ENCODE measurements at places on chromosomes 7 and 10.

DNA sequence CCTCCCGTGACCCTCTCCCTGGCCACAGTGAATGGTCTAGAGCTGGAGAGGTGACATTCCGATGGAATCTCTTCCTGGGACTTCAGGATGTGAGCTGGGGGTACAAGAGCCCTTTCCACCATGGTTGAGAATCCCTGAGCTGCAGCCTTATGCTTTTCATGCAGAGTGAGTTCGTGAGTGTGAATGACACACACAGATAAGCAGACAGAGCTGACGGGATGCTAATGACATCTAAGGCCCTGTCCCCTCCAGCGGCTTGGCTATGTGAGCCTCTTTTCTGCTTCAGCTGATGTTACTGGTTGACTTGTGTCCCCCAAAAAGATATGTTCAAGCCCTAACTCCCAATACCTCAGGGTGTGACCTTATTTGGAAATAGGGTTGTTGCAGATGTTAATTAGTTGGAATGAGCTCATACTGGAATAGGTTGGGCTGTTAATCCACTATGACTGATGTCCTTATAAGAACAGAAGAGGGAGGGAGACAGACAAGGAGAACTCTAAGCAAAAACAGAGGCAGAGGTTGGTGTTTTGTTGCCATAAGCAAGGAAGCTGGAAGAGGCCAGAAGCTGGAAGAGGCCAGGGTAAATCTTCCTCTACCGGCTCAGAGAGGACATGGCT, 111.1 kb upstream of the AFAP1L2 start:
- no peaks in the 10 kb centered on the region for H3K36me3 ChIP-seq
- H3K4me3 ChIP-seq = no peak overlapping the region
- peaks cover 36% of the 10 kb centered on the region for H3K4me1 ChIP-seq

- H3K4me3 ChIP-seq = no peak overlapping the region
- H3K36me3 ChIP-seq = no peaks in the 10 kb centered on the region
These were observed 40.4 kb downstream of the SCIN start for GRCh38 chr7:12610899-12611298.

DNA sequence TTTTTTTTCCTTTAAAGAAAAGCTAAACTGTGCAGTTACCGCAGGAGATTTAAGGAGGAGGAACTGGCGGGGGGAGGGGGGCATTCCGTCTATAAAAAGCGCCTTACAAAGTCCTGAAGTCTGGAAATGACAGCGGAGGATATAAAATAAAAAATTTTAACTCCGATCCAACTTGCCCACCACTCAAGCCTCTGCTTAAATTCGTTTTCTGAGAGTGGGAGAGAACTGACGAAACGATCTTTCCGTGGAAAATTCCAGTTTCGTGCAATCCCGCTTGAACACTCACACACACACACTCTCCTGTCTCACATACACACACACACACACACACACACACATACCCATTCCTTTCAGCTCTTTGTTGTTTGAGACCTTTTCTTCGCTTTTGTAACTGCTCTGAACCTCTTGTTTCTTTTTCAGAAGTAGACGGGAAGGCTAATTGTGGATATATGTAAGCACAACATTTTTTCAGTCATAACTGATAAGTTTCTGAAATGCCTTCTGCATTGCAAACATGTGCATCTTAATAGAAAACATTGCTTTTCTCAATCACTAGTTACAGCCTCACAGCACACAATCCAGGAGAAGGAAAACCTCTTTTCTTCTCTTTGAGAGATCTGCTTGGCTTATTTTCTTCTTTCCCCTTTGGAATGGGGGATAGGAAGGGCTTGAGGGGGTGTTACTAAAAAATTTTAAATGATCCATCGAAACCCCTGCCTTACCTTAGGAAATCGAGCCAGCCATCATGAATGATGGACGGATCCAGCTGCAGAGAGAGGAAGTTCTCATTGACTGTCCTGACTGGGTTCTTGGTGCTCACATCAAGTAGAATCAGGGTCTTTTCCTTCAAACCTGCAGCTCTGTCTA, 628 bp downstream of the HPSE2 start:
- DNase-seq = no peak
- H3K4me1 ChIP-seq = peaks cover 25% of the 10 kb centered on the region
- no peaks in the 10 kb centered on the region for H3K27me3 ChIP-seq
- peak overlapping the region; percentile 79 for H3K27ac ChIP-seq

DNA sequence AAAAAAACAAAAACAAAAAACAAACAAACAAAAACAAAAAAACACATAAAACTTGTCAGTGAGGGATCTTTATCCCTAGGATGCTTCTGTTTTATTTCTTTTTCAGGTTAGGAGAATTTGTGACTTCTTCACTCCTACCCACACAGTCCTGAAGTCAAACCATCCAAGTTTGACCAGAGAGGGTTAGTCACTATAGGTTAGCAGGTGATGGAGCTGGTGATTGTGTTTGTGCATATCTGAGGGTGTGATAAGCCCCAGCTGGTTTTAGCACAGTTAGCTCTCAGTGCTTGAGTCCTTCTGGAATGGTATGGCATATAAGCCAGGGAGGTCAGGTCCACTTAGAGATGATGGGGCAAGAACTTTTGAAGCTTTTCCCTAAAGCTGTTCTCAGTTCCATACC, 11.8 kb upstream of the IKZF1 start:
- H3K4me3 ChIP-seq = no peak overlapping the region
- no peaks in the 10 kb centered on the region for H3K4me1 ChIP-seq
- no peak for DNase-seq
- H3K27me3 ChIP-seq = no peaks in the 10 kb centered on the region
- H3K36me3 ChIP-seq = no peaks in the 10 kb centered on the region

- no peaks in the 10 kb centered on the region for H3K36me3 ChIP-seq
- DNase-seq = no peak
- no peak overlapping the region for H3K4me3 ChIP-seq
- H3K27me3 ChIP-seq = no peaks in the 10 kb centered on the region
- H3K27ac ChIP-seq = no peak overlapping the region
These were observed 267.2 kb upstream of the SLC26A5 start for GRCh38 chr7:103712991-103713778.

GRCh38 chr7:80548840-80549530, 37.1 kb upstream of the GNAT3 start:
- H3K4me3 ChIP-seq = no peak overlapping the region
- H3K4me1 ChIP-seq = peaks cover 19% of the 10 kb centered on the region
- DNase-seq = no peak
- H3K36me3 ChIP-seq = no peaks in the 10 kb centered on the region
- no peak overlapping the region for H3K27ac ChIP-seq

GRCh38 chr10:49597426-49598163, 12.5 kb upstream of the SLC18A3 start:
- no peak overlapping the region for H3K27ac ChIP-seq
- no peaks in the 10 kb centered on the region for H3K4me1 ChIP-seq
- no peak overlapping the region for H3K4me3 ChIP-seq
- H3K27me3 ChIP-seq = no peaks in the 10 kb centered on the region
- DNase-seq = peak; percentile 70

- no peak overlapping the region for H3K27ac ChIP-seq
- no peak for DNase-seq
- no peaks in the 10 kb centered on the region for H3K27me3 ChIP-seq
- no peak overlapping the region for H3K4me3 ChIP-seq
These were observed 34.5 kb downstream of the MTPN start for GRCh38 chr7:135942614-135943013.

DNA sequence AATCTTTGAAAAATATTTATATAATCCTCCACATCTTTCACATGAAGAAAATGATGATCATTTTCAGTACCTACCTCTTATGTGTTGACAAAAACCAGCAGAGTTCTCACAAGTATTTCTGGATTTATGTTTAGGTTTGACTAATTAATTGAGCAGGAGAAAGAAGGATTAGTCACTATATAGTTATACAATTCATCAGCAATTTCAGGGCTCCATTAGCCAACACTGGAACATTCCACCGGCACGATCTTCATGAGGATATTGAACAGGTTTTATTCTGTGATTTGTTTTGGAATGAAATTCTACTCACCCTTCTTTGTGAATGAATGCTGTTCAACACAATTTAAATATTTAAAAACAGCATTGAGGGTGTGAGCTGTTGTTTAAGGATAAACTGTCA, 163.2 kb downstream of the SEM1 start:
- H3K4me1 ChIP-seq = no peaks in the 10 kb centered on the region
- H3K4me3 ChIP-seq = no peak overlapping the region
- H3K36me3 ChIP-seq = no peaks in the 10 kb centered on the region
- no peak overlapping the region for H3K27ac ChIP-seq
- DNase-seq = no peak
- no peaks in the 10 kb centered on the region for H3K27me3 ChIP-seq

DNA sequence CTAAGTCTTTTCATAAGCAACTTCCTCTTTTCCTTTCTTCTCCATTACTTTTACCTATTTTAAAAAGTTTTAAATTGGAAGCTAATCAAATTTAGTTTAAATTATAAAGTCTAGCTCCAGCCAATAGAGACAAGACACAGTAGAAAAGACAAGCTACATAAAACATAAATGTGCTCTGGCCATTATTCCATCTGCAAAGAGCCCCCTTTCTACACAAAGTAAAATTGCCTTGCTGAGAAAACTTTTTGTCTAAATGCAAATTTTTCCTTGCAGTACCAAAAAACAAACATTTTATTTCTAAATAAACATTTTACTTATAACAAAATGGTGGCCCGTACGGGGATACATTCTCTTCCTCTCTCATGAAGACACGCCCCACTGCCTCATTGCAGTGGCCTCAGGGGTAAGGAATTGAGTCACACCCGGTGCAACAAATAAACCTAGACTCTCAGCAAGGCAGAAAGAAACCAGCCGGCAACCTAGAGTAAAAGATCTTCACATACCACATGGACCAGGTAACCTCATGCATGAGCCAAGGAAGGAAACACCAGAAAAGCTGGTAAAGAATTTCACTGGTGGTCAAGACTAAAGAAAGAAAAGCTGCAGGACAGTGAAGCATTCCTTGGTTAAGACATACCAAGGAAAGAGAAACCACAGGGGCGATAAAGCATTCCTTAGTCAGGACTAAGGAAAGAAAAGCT, 71.6 kb upstream of the ZNF746 start:
- H3K4me3 ChIP-seq = no peak overlapping the region
- H3K4me1 ChIP-seq = no peaks in the 10 kb centered on the region
- H3K36me3 ChIP-seq = peaks cover 12% of the 10 kb centered on the region

DNA sequence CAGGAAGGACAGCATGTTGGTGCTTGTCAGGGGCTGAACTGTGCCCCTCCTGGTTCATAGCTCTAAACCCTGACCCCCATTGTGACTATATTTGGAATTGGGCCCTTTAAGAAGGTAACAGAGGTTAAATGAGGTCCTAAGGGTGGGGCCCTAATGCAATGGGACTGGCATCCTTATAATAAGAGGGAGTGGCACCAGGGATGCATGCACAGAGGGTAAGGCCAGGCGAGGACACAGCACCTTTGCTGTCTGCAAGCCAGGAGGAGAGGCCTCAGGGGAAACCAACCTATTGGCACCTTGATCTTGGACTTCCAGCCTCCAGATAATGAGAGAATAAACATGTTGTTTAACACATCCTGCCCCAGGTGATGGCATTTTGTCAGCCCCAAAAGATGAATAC, 61.3 kb upstream of the EBF3 start:
- no peak overlapping the region for H3K27ac ChIP-seq
- H3K4me3 ChIP-seq = no peak overlapping the region
- no peak for DNase-seq

DNA sequence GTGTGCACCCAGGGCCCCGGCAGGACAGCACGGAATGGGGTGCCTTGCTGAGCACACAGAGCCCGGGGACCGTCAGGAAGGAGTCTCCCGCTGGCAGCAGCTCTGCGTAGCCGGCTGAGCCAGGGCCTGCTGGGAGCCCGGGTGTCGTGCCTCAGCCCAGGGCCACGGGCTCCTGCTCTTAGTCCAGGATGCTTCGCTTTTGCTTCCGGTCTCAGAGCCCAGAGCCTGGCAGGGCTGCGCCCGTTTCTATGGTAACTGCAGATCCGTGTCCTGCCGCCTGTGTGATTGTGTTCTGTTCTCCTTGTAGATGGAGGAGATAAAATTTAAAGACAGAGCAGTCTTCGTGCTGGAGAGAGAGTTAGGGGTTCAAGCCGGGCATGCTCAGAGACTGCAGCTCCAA, 53.7 kb upstream of the DPYSL4 start:
- no peak overlapping the region for H3K4me3 ChIP-seq
- no peak for DNase-seq
- H3K36me3 ChIP-seq = no peaks in the 10 kb centered on the region
- H3K27ac ChIP-seq = no peak overlapping the region

DNA sequence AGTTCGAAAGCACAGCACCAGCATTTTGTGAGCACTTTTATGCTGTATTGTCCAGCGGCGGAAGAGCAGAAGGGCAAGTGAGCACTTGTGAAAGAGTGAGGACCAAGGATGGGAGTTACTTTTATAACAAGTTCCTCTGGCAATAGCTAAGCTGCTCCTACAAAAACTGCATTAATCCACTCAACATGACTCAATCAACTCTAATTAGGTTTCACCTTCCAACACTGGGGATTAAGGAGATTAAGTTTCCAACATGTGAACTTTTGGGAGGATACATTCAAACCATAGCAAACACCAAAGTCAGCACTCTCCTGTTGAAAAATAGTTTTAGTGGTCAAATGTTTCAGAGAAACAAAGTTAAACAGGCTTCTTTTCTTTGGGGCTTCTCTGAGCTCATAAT, 844.5 kb downstream of the REEP3 start:
- H3K27ac ChIP-seq = no peak overlapping the region
- H3K4me3 ChIP-seq = no peak overlapping the region
- H3K36me3 ChIP-seq = no peaks in the 10 kb centered on the region
- no peaks in the 10 kb centered on the region for H3K27me3 ChIP-seq

DNA sequence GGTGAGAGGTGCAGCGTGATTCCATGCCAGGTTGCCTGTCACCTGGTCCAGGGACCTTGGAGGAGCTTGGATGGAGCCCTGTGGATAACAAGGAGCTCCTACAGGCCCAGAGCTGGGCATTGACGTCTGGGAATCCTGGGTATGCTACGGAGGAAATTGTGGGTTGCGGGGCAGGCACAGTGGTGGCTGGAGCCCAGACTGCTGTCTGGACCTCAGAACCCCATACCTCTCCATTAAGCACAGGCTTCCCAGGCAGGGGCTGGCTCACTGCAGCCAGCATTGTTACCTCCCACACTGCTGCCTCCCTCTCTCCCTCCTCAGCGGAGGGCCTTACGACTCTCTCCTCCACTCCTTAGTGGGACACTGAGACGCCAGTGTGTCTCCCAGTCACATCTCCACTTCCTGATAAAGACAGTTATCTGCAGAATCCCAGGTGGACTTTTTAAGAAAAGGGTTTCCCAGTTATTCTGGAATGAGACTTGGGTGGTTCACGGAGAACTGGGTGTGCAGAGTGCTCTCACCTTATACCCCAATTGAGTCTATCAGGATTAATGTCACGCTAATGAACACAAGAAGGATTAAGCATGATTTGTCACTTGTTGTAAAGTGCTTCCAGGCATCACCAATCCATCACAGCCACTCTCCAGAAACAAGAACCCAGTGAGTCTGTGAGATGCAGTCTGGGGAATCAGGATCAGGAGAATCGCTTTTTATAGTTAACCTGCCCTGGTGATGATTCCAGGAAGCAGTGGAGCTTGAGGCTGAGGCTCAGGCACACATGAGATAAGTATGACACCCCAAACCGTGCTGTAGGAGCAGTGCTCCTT, 309.4 kb downstream of the RPS24 start:
- no peak overlapping the region for H3K27ac ChIP-seq
- H3K4me3 ChIP-seq = no peak overlapping the region
- H3K27me3 ChIP-seq = no peaks in the 10 kb centered on the region

- H3K27ac ChIP-seq = no peak overlapping the region
- H3K4me1 ChIP-seq = no peaks in the 10 kb centered on the region
- DNase-seq = no peak
- no peaks in the 10 kb centered on the region for H3K36me3 ChIP-seq
These were observed 23.0 kb upstream of the CEP41 start for GRCh38 chr7:130463553-130464434.

GRCh38 chr7:95432606-95433005, 2.2 kb downstream of the PON2 start:
- no peaks in the 10 kb centered on the region for H3K27me3 ChIP-seq
- H3K4me1 ChIP-seq = no peaks in the 10 kb centered on the region
- H3K4me3 ChIP-seq = no peak overlapping the region
- no peak overlapping the region for H3K27ac ChIP-seq
- no peaks in the 10 kb centered on the region for H3K36me3 ChIP-seq
- DNase-seq = no peak
